ENCODE measurements at places on chromosomes 11 and 22.

DNA sequence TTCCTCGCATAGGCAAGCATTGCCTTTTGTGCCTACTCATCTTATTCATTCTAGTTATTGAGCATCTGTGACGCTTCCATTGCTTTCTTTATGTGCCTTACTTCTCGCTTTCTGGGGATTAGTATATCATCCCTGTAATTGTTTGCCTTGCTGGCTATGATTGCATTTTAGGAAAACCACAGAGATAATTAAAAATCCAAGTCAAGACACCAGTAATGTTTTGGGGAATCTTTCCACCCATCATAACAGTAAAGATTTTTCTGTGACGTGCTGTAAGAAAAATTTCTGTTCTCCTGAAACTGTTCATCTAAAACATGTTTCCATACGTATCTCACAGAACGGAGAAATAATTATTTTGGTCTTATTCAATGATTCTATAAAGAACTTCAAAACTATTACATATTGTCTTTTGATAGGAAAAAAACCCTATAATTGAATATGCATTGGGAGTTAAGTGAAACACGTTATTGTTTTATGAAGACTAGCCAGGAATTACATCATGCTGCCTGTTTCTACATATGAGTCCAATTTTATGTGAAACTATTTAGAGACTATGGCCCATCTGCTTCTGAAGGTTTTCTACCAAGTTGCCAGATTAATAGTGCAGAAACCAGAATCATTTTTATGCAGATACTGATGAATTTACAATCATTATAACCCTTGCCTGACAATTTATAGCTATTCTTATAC is 133.7 kb upstream of the FIBIN start:
- DNase-seq: no peak

DNA sequence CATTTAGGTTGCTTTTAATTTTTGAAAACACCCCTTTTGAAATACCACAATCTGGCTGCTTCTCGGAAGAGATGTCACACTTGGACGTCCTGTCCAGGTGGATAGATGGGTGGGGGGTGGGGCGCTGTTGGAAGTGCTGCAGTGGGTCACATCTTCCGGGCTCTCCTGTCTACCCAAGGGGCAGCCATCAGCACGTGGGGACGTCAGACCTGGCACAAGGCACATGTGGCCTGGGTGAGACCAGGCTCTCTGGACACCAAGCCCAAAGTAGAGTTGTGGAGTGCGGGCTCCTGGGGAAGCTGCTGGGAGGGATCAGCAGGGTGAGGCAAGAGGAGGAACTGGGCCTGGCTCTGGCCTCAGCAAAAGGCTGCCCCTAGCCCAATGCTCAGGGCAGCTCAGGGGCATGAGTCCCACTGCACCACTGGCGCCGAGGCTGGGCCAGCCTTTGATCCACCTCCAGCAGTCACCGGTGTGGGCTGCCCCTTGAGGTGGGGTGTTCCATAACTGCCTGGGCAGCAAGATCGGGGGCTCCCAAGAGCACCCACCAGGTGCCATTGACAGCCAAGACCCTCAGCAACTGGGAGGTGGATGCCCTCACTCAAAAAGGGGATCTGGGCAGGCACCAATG is 68.6 kb upstream of the CCND1 start:
- no peak for DNase-seq

DNA sequence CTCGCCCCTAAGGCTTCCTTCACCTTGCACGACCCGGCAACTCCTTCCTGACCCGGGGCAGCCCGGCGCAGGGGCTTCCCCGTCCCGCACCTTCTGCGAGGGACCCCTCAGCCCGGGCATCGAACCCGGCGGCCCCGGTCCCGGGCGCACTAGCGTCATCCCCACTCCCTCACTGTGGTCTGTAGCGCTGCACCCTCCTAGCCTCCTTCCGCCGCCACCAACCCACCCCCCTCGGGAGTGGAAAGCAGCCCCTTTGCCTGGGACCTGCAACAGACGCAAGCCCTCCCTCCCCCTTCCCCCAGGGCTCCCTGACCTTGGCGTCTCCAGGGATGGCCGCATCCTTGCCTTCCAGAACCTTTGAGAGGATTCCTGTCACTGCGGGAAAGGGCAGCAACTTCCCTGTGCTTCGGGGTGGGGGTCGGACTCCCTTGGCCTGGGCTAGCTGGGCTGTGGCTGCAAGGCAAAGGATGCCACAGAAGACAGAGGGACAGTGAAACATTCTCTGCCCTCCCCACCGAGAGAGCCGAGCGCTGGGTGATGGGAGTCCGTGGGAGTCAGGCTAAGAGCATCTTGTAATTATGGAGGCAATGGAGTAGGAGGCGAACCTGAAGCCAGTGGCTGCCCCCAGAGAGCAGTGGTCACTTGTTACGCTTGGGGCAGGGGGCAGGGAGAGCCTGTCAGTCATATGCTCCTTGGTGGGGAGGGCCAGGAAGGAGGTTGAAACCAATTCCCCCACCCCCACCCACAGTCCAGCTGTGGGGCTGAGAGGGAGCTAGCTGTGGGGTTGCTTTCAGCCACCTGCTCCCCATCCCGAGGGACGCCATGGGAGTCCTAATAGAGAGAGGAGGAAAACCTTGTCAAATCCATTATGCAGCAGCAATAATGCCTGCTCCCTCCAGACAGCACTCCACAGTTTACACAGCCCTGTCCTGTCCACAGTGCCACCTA is 920 bp downstream of the TMEM132A start:
- no peak for DNase-seq

DNA sequence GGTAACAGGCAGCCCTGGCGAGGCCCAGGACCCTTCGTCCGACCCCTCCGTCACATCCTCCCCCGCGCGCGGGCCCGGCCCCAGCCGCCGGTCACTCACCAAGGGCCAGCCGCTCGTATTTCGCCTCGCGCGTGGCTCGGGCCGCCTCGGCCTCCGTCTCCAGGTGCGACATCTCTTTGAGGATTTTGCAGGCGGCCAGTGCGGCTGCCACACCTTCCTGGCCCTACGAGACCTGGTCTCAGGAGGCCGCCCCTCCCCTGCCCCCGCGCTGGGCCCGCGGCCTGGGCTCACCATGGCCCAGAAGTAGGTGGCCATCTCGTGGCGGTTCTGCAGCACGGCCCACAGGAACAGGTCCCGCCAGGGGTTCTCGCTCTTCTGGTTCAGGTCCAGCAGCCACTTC is 14.1 kb downstream of the TSSC4 start:
- DNase-seq: no peak

- DNase-seq: no peak
Observed at GRCh38 chr22:36946421-36947158, 33.2 kb downstream of the CSF2RB start.

DNA sequence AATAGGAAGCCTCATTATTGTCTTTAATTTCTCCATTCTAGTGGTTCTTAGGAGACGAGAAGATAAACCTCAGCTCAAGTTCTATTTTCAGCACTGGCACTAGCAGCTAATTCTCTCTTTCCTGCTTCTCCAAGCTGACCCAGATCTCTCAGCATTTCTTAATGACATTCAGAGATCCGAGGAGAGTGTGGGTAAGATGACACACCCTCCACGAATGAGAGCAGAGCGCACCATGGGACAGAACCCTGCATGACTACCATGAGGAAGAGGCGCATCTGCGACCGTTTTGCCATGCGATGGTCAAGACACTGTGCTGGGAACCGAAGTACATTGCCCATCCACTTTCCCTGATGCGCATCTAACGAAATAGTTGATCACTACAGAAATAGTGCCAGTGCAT is 241.8 kb downstream of the LARGE1 start:
- no peak for DNase-seq

GRCh38 chr11:3158131-3158591 is 6.9 kb downstream of the OSBPL5 start:
- no peak for DNase-seq
